DMS153 (cell line): ENCODE measurements at places on chromosomes 3 and 15.

DNA sequence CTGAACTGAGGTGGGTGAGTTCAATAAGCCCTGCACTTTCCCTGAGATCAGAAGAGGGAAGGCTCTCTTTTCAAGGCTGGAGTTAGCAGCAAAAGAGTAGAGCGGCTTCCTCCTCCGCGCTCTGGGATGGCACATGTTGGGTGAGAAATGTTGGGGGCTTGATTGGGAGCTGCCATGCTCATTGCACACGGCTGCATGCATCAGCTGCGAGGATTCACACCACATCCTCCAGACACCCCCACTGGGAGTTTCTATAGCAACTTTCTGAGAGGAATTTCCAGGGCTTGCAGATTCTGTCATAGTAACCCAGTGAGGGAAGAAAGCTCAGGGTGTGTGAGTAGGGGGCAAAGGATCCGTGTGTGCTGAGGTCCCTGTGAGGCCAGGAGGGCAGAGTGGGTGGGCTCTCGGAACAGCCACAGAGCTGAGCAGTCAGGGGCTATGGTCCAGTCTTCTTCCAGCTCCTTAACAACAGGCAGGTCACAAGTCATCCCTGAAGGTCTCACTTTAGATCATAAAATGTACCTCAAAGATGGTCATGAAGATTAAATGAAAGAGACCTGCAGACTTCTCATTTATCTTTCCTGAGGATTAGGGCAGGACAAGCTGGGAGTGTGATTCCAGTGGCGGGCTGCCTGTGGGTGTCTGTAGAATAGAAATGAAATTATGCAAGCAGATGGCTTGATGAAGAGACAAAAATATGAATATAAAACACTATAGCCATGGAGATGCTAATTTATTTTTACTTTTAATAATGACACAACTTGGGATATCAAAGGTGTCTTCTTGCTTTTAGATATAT, 75.7 kb upstream of the CHRNA7 start:
- no peak for DNase-seq

GRCh38 chr15:79724312-79724711, 172.5 kb downstream of the MTHFS start:
- DNase-seq = no peak

DNA sequence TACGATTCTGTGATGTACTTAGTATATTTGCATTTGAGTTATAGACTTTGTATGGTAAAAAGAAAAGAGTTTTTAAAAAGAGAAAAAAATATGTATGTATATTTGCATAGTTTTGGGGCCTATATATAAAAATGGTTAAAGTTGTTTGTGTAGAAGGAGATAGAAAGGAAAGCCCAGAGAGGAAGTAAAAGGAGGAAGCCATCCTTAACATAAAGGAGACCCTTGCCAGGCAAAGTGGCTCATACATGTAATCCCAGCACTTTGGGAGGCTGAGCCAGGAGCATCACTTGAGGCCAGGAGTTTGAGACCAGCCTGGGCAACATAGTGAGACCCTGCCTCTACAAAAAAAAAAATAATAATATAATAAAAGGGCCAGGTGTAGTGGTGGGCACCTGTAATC, 8.4 kb downstream of the SNAP23 start:
- DNase-seq = no peak

- no peak for DNase-seq
These were observed 36.8 kb upstream of the SUCLG2 start for GRCh38 chr3:67691207-67691606.
